Right ventricle myocardium superior (tissue), 1 donor: ENCODE measurements at places on chromosomes 1 and 21. TPM values are rescaled to one million over a fixed set of nuclear protein-coding genes. Genes with fewer than 3 reads are reported as not detected.

- DNase-seq: no peak
These were observed 45.1 kb downstream of the TMEM53 start for GRCh38 chr1:44628962-44629756.

DNA sequence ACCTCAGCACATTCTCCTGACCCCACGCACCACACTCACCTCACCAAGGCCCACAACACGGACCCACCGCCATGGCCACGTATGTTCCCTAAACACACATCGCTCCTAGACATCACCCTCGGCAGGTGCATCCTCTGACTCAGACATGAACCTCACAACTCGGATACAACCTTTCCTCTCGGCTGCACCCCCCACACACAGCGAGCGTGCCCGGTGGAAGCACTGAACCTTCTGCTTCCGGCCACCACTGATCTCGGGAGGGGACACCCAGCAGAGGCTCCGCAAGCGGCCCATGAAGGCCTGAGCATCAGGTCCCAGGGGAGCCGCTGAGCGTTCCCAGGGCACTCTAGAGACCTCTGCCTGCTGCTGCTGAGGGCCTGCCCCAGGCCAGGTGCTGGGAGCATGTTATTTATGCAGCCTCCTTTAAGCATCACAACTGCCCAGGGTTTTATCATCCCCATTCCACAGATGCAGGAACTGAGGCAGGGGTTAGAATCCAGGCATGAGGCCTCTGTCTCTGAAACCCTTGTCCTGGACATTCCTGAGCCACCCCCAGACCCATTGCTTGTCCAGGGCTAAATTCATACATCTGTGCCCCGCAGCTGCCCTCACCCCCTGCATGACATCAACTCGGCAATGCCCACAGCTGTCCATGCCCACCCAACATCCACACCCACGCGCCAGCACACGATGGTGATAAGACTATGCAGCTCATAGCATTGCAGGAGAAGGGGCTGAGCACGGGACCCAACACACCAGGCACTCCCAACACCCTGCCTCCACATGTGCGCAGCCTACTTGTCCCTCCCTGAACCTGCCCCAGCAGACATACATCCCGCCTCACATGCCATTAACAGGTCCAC is 27.0 kb downstream of the SDC3 start:
- no peak for DNase-seq

GRCh38 chr1:84430546-84430945 is 32.3 kb downstream of the DNASE2B start:
- DNase-seq: no peak

DNA sequence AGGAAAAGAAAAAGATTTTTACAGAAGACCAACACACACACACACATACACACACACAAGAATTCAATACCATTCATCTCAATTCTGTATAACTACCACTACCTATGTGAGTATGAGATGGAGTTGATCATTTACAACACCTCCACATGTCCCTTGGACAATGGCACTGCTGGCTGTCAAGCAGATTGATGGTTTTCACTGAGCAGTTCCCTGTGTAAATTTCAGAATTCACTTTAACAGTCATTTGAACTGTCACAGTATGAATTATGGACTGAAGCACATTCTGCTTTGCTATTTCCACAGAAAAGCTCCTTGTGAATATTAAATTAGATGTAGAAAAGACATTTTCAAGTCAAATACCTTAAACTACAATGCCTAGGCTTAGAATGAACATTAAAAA is 14.3 kb downstream of the KCNT2 start:
- no peak for DNase-seq

The CHIA gene
- not detected for total RNA-seq
